ENCODE measurements at places on chromosomes 5 and 9.

GRCh38 chr9:3736161-3736560, 210.4 kb upstream of the RFX3 start:
- DNase-seq = no peak

- DNase-seq = no peak
Measured at GRCh38 chr5:61397238-61397637, 65.2 kb downstream of the ZSWIM6 start.

DNA sequence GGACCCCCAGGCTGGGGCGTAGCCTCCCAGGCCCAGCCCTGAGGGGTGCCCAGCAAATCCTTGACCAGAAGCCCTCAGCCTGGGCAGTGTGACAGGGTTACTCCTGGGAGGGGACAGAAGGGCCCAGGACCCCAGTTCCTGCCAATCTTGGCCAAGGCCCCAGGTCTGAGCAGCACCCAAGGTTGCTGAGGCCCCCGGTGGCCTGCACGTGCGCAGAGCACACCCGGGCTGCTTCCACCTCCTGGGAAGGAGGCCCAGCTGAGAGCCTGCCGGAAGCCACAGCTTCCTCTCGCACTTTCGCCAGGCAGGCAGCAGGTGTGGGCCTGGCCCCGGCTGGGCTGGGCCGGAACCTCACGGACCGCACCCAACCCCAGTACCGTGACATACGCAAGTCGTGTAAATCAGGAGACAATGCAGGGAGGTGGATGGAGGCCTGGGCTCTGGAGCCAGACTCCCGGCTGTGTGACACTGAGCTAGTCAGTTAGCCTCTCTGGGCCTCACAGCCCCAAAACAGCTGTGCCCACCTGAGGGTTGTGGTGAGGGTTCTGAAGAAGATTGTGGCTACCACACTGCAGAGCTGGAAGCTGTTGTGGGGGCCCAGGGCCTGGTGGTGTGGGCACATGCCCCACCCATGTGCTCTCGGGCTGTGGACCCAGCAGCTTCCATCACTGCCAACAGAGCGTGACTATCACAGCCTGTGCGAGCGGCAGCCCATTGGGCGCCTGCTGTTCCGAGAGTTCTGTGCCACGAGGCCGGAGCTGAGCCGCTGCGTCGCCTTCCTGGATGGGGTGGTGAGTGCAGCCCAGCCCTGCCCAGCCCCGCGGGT, 5.1 kb downstream of the GRK6 start:
- DNase-seq = peak; percentile 85

DNA sequence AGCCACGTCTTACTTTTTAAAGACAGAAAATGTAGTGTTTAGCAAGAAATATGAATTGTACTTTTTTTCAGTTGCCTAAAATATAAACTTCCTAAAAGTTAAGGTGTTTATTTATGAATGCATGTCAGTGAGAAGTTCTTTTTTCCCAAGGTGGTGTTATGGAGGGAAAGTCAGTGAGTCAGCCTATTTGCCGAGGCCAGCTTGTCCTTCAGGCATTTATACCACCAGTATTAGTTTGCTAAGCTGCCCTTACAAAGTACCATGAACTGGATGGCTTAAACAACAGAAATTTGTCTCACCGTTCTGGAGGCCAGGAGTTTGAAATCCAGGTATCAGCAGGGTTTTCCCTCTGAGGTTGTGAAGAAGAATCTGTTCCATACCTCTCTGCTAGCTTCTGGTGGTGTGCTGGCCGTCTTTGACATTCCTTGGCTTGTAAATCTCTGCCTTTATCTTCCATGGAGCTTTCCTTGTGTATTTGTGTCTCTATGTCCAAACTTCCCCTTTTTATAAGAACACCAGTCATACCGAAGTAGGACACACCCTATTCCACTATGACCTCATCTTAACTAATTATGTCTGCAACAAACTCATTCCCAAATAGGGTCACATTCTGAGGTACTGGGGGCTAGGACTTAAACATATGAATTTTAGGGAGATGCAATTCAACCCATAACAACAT, 38.4 kb downstream of the PRKACG start:
- DNase-seq = no peak

- DNase-seq = peak; percentile 16
Measured at GRCh38 chr5:14560091-14560595, 21.4 kb upstream of the OTULINL start.

GRCh38 chr5:20572614-20573013, 584.6 kb upstream of the CDH18 start:
- DNase-seq = no peak

DNA sequence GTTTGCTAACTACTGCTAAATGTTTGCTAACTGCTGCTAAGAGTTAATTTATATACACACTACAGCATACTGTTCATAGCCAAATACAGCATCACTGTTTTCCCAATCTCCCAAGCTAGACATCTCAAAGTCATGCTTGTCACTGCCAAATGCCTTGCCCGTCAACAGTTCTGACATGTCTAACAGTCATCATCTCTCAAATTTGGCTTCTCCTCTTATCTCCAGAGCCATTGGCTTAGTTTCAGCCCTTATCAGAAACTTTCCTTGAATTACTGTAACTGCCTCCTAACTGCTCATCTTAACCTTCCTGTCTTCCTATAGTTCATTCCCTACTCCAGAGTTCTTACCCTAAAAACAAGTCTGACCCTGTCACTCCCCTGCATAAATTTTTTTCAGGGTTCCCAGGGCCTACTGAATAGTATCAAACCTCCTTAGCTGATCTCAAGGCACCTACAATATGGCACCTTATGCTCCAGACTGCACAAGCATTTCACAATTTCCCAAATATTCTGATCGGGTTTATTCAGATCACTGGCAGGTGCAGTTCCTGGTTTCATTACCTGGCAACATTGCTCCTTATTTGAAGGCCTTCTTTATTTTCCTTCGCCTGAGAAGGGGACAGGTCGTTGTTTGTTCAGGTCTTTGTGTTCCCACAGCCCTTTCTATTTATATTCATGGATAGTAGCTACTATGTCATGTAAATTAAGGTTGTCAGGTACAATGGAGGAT, 55.9 kb upstream of the ANKRD55 start:
- no peak for DNase-seq

DNA sequence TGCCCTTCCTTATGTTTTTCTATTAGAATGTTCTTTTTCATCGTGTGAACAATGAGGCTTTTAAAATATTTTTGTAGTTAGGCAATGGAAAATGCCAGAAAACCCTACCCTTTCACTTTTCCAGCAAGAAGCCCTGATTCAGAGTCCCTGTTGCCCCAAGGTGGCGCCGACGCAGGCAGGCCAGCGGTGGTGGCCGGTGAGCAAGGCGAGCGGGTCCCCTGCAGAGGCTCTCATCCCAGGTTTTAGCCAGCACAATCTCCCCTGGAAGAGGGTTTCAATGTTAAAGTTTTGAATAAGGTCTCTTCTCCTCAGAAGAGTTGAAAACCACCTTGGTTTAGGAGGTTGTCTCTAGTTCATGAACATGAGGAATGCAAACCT, 40.8 kb upstream of the CKMT2 start:
- DNase-seq = no peak

DNA sequence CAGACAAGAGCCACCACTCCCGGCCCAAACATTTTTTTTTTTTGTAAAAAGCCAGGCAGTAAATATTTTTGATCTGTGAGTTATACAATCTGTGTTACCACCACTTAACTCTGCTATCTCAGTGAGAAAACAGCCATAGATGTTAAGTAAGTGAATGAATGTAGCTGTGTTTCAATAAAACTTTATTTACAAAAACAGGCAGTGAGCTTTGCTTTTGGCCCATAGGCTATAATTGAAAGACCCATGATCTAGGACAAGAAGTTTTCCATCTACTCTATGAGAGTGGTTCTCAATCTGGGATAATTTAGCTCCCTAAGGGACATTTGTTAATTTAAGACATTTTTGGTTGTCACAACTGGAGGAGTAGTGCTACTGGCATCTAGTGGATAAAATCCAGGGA, 91.0 kb downstream of the TMC1 start:
- no peak for DNase-seq

- DNase-seq = no peak
Measured at GRCh38 chr5:74286734-74287695, 353.5 kb downstream of the ENC1 start.

- peak; percentile 56 for DNase-seq
Measured at GRCh38 chr5:156913719-156914370, 49.2 kb downstream of the TIMD4 start.

DNA sequence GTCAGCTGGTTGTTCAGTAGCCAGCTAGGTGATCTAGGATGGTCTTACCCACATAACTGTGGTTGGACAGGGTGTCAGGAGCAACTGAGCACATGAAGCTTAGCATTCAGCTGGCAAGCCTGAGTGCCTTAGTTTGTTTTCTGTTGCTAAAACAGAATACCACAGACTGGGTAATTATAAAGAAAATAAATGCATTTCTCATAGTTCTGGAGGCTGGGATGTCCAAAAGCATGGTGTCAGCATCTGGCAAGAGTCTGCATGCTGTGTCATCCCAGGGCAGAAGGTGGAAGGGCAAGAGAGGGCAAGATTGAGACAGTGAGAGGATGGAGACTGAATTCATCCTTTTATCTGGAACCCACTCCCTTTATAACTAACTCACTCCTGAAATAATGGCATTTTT, 921.5 kb downstream of the TLE4 start:
- DNase-seq = no peak

GRCh38 chr5:158382473-158382872, 523.5 kb upstream of the CLINT1 start:
- DNase-seq = no peak

DNA sequence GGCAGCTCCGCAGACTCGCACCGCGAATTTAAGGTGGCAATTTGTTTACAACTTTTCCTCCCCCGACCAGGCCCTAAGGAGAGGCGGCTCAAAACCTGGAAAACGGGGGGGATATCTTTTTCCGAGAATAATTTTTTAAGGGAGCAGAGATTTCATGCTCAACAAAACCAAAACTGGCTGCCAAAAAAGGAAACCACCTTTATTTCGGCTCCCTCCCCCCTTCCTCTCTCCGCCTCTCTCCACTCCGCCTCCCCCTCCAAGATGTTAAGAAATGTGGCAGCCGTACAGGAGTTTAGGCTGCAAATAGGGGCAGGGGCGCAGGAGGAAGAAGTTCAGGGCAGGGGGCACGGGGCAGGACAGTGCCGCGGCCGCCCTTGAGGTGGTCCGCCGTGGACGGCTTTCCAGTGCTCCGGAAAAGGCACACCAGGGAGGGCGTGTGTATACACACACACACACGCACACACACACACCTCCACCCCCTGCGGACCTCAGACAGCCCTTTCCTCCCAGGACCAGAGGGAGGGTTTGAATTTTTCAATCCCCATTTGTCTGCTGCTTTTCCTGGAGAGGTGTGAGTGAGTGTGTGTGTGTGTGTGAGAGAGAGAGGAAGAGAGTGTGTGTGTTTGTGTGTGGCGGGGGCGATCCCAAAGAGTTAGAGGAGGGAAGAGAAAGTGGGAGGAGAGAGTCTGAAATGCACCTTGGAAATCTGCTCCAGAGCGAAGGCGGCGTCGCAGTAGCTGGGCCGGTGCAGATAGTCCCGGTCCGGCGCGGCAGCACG, 9.1 kb downstream of the PTCH1 start:
- DNase-seq = peak; percentile 61

DNA sequence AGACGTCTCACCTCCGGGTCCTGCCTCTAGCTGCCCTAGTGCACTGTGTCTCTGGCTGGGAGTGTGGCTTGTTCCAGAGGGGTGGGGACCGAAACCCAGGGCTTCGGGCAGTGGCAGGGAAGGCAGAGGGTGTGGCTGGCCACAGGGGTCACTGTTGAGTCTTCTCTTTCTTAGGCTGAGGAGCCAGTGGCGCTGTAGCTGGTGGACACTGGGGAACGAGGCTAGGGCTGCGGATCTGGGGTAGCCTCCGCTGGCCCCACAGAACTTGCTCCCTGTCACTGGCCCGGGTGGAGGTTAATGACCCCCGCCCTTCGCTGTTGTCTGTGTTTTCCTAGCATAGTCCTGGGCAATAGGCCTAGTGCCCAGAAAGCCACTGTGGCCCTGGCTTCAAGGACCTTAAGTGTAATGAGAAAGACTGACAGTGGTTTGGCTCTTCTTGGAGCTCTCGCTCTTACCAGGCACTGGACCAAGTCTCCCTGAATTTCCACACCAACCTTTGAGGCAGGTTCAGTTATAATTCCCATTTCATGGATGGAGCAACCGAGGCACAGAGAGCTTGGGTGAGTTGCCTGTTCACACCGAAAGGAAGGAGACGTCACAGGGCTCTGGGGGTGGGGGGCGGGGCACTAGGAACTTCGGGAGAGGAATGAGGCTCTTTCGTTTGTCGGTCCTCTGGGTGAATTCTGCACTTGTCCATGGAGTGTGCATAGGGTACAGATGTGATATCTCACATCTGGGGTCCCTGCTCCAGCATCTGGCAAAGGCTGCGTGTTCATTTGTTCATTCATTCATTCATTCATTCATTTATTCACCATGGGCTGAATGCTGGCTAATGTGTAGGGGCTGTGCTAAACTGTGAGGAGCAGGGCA, 4.8 kb upstream of the IER5L start:
- no peak for DNase-seq

DNA sequence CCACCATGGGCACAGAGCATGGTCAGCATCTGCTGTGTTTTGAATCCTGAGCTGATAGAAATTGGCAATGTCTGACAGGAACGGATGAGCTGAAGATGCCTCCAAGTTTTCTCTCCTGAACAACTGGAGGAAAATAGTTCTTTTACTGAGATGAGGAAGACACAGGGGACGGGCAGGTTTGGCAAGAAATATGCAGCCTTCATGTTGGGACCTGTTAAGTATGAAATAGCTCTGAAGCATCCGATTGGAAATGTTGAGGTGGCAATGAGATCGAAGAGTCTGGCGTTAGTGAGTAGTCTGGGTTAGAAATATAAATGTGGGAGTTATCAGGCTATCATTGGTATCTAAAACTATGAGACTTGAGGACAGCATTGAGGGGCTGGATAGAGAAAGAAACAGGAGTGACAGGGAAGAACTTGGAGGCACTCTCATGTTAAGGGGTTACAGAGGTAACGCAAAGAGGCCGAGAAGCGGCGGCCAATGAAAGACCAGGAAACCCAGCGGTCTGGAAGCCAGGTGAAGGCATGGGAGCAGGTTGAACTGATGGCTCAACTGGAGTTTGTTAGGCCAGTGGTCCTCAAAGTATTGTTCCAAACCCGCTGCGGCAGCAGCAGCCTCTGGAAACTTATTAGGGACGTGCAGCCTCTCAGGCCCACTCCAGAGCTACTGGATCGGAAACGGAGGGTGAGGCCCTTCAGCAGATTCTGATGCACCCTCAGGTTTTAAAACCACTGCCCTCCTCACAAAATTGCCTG, 1.0 kb upstream of the MAMDC2 start:
- DNase-seq = no peak

All from CD4-positive, alpha-beta T cell treated with Interleukin-17A for 1 hour (primary cell).